ENCODE measurements at places on chromosomes 6 and 20. TPM values are rescaled to one million over a fixed set of nuclear protein-coding genes. Genes with fewer than 3 reads are reported as not detected.

GRCh38 chr6:101226677-101227135 is 166.8 kb upstream of the GRIK2 start:
- no peak overlapping the region for H3K4me3 ChIP-seq
- DNase-seq: no peak
- H3K27me3 ChIP-seq: no peaks in the 10 kb centered on the region

DNA sequence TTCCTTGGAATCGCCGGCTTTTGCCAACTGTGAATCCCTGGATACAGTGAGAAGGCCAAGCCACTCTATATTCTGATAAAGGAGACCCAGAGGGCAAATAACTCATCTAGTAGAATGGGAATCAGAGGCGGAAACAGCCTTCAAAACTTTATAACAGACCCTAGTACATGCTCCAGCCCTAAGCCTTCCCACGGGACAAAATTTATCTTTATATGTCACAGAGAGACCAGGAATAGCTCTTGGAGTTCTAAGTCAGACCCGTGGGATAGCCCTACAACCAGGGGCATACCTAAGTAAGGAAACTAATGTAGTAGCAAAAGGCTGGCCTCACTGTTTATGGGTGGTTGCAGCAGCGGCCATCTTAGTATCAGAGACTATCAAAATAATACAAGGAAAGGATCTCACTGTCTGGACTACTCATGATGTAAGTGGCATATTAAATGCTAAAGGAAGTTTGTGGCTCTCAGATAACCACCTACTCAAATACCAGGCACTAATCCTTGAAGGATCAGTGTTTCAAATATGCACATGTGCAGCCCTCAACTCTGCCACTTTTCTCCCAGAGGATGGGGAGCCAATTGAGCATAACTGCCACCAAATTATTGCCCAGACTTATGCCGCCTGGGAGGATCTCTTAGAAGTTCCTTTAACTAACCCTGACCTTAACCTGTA is 29.5 kb downstream of the CEP85L start:
- no peak for DNase-seq
- H3K27me3 ChIP-seq: no peaks in the 10 kb centered on the region

- H3K4me3 ChIP-seq: no peak overlapping the region
- no peaks in the 10 kb centered on the region for H3K36me3 ChIP-seq
- no peak for DNase-seq
- peaks cover 73% of the 10 kb centered on the region for H3K4me1 ChIP-seq
These were observed 4.5 kb downstream of the SNAI1 start for GRCh38 chr20:49987015-49987867.

DNA sequence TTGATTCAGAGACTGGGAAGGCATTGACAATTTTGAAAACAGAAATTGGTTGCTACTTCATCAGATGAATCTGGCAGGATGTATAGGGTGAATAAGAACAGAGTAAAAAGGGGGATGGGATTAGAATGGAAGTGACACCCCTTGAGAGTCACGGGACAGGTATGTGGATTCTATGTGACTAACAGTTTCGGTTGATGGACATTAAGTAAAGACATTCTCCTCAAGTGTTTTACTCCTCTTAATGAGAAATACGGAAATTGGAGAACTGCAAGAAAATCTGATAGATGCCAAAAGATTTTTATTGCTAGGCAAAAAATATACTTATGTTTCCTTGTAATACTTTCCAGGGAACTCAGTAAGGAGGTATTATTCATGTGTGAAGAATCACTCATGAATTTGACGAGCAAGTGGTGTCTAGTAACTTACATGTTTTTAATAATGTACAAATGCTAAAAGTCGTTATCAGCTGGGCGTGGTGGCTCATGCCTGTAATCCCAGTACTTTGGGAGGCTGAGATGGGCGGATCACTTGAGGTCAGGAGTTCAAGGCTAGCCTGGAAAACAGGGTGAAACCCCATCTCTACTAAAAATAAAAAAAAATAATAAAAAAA is 135.8 kb downstream of the KIF16B start:
- no peak overlapping the region for H3K27ac ChIP-seq
- DNase-seq: no peak
- no peaks in the 10 kb centered on the region for H3K4me1 ChIP-seq
- no peaks in the 10 kb centered on the region for H3K27me3 ChIP-seq

- DNase-seq: no peak
- H3K4me3 ChIP-seq: no peak overlapping the region
- no peaks in the 10 kb centered on the region for H3K36me3 ChIP-seq
- no peak overlapping the region for H3K27ac ChIP-seq
These were observed 4.2 kb downstream of the SCAF8 start for GRCh38 chr6:154737424-154737823.

Gene BNIP5
- total RNA-seq: not detected

Gene TREML2
- not detected for total RNA-seq
